ENCODE measurements at places on chromosomes 5 and 9.

GRCh38 chr5:53219174-53219573 lies 109.6 kb upstream of the MOCS2 start:
- DNase-seq: no peak

GRCh38 chr5:10675177-10675700 lies 85.8 kb downstream of the DAP start:
- no peak for DNase-seq

DNA sequence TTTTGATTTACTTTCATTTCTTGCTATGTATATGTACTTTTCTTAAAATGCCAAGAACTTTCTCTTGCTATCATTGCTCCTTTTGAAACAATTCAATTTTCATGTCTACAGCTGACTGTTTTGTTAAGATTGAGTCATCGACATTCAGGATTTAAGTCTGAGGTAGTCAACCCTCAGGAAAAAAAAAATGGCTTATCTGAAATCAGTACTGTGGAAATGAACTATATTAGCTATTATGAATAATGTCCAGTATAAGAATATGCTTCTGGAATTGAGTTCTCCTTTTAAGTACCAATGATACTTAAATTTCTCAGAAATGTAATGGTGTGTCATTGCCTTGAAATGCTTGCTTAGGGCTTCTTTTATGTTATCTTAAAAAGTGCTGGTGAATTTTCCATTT lies 37.9 kb downstream of the TNFAIP8 start:
- DNase-seq: no peak

DNA sequence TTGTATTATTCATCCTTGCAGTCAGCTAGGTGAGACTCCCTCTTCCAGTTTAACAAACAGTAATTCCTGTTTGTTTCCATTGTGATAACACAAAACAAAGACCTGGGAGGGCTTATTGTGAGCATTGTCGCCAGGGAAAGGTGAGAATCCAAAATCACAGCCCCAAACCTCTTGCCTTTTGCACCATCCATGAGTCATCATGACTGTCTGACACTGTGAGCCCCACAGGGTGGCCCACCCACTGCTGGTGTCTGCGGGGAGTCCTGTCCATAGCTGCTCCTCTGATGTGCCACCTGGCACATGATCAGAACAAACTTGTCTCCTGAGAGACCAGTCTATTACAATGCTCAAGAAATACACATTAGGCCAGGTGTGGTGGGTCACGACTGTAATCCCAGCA lies 33.7 kb upstream of the S1PR3 start:
- no peak for DNase-seq

All from T-helper 22 cell (primary cell).